ENCODE measurements at places on chromosomes 13 and 19.

- ATAC-seq: no peak
These were observed 77.8 kb downstream of the TSHZ3 start for GRCh38 chr19:31271306-31271911.

GRCh38 chr13:101654883-101655282 lies 202.4 kb downstream of the ITGBL1 start:
- no peak for ATAC-seq

- ATAC-seq: peak; percentile 9
These were observed 1.2 kb downstream of the EPS15L1 start for GRCh38 chr19:16470541-16470910.

GRCh38 chr13:48192411-48192935 lies 40.5 kb upstream of the ITM2B start:
- ATAC-seq: no peak

GRCh38 chr19:17394891-17395415 lies 957 bp upstream of the CCDC194 start:
- peak; percentile 25 for ATAC-seq

GRCh38 chr13:49494645-49495044 lies 1.1 kb upstream of the PHF11 start:
- ATAC-seq: no peak

DNA sequence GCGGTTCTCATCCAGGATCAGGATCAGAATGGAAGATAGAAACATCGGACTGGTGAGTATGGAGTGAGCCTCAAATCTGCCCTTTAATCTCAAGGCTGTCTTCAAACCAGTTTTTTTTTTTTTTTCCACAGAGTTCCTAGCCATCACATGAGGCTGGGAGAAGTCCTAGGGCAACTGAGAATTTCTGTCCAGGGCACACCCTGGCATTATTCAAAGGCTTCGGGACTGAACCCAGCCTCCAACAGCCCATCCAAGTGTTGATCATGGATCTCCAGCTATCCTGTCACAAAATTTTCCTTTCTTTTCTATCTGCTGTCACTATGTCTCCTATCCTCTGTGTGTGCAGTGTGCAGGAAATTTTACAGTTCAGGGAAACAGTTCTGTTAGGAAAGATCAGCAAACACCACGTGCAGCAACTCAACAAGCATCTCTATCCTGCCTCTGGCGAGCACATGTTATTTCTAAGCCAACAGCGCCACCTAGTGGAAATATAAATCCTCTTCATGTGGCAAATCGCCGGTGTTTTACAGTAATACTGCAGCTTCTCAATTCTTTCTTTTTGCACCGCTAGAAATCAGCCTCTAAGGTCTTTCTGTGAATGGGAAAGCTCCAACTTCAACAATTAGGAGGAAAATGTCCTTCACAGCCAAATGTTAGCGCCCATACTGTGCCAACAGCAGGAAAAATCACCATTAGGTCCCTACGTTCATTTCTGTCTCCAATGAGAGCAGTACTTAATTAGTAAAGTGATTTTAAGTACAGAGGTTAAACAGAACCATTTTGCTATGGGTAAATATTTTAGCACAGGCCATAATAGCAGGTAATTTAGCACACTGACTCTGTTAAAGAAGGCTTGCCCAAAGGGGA lies 21.4 kb upstream of the ZNF181 start:
- peak; percentile 67 for ATAC-seq

DNA sequence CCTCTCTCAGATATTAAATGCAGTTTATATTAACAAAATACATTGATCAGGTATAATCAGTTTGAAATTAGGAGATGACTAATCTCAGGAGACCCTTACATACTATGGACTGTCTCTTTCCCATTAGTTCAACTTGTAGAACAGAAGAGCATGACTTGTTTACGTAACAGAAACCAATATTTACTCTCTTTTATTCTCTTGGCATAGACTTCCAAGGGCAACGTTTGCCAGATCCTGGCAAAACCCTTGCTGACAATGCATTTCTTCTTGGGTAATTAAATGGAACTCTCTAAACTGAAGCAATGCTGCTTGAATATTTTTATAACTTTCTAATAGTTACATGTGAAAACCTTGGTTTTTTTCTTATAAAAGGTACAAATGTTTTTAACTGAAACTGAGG lies 68.3 kb upstream of the MYO16 start:
- ATAC-seq: no peak

DNA sequence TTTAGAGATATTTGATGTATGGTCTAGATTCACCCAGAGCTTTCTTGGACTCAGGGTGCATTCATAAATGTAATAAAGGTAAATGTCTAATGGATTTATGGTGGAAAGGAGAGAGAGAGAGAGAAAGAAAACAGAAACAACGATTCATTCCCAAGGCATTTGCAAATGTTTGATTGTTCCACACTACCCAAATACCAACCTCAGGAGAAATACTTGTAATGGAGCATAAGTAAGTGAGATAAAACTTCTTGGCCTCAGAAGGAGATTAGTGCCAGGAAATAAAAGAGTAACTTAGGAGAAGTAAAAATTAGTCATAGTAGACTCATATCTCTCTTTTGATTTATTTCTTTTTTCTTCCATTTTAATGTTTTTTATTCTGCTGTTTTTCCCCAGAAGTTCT lies 40.6 kb upstream of the DGKH start:
- no peak for ATAC-seq

DNA sequence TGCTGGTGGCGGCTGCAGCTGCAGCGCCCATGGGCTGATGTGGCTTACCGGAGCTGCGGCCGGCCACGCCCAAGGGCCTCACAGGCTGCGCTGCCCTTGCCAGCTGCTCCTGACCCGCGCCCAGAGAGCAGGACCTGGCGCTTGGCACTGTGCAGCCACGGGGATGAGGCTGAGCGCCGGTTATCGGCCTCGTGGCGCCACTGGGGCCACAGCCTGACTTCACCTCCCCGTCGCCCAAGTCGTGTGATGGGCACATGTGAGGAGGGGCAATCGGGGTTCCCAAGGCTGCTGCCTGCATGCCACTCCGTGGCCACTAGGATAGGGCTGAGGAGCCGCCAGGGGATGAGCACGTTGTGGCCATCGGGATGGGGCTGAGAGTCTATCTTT lies 77.2 kb upstream of the PABPC3 start:
- ATAC-seq: no peak

- no peak for ATAC-seq
These were observed 30.2 kb downstream of the GJA3 start for GRCh38 chr13:20130652-20131051.

GRCh38 chr13:52003541-52003940 lies 7.7 kb downstream of the ATP7B start:
- ATAC-seq: no peak

- ATAC-seq: peak; percentile 6
These were observed 5.0 kb downstream of the SYCE2 start for GRCh38 chr19:12913851-12914690.

DNA sequence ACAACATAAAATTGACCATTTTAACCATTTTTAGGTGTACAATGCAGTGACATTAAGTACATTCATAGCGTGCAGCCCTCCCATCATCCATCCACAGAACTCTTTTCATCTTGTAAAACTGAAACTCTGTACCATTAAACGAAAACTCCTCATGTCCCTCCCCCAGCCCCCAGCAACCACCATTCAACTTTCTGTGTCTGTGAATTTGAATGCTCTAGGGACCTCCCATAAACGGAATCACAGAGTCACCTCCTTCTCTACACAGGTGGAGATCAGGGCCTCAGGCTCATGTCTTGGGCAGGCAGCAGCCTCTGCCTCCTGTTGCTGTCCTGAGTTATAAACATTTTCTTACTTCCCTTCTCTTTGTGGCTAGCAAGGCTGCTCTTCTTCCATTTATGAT lies 7.3 kb upstream of the CCNE1 start:
- no peak for ATAC-seq

DNA sequence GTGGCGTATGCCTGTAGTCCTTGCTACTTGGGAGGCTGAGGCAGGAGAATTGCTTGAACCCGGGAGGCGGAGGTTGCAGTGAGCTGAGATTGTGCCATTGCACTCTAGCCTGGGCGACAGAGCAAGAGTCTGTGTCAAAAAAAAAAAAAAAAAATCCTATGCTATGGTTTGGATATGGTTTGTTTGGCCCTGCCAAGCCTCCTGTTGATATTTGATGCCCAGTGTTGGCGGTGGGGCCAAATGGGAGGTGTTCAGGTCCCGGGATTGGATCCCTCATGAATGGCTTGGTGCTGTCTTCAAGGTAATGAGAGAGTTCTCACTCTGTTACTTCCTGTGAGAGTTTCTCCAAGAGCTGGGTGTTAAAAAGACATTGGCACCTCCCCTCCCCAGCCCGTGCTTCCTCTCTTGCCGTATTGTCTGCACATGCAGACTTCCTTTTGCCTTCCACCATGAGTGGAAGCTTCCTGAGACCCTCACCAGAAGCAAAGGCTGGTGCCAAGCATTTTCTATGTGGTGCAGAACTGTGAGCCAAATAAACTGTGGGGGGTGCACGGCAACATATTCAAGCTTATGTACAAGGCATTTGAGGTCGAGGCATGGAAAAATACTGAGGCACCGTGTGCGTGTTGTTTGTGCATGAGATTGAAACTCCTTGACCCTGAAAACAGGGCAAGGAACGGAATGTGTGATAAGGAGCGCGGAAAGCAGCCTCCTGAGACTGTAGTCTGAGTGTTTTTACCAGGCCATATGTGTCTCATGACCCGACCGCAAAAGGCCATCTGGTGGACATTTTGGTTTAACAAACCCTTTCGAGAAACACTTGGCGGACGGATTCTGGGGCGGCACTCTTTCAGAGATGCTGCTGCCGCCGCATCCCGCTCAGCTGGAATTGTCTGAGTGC lies 7.3 kb downstream of the SIGLEC9 start:
- ATAC-seq: peak; percentile 28

DNA sequence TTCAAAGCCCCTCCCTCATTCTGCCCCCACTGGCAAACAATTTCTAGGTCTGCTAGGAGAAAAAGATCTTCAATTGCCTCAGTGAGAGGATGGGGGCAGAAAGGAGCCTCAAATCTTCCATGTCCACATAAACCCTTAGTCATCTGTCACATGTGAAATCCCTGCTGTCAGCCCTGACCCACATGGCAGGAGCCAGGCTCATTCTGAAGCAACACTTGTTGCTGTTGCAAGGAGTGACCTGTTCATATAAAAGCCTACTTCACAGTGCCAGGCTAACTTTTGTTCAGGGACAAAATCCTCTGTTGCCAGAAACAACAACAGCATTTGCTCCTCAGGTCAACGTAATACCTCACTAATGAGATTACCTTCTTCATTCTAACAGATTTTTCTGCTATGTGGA lies 70.5 kb downstream of the IRS2 start:
- peak; percentile 49 for ATAC-seq

DNA sequence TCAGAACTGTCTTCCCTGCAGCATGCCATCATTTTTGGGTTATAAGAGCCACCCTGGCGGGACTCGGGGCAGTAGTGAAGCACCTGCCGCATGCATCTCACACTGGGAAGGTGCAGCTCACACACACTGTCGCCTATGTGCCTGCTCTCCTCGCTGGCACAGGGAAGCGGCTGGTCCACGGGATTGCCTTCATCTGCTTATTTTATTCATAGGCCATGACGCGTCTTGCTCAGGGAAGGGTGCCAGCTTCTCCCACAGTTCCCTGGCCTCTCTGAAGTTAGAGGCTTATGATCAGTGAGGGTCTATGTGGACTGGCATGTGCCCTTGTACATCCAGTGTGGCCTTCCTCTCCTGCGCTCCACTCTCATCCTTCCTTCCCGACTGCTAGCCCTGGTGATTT lies 150.0 kb downstream of the KLF12 start:
- no peak for ATAC-seq

DNA sequence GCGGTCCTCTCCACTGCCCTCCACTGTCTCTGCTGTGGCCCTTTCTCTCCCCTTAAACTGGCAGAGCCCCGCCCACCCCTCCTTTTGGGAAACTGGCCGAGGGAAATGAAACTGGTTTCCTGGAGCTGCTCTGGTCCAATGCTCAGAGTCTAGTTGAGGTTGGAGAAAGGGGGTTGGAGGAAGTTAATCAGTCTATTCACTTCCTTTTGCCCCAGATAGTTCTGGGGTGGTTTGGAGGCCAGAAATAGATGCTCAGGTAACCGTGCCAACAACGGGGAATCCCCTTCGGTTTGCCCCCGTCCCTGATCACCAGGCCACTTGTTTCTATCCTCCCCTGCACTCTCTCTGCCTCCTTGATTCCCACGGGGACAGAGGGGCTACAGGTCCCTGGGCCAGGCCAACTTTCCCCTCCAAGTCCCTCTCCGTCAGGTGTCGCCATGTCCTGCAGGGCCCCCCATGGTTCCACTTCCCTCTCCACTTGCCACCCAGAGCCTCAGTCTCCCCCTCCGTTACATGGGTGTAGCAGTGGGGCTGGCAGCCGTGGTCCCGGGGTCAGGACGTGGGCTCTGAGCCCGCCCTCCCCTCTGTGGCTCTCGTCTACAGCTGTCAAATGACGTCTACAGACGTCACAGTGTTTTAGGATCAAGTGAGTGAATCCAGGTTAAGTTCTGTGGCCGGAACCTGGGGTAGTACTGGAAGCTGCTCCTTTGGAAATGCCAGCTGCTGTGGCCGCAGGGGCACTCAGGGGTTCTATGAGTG lies at the start of gene IL4I1:
IL4I1 (minus strand) TSS at position 25 of the 759 bp plus-strand sequence. CDS start 727 bp downstream, outside the sequence.
- peak; percentile 35 for ATAC-seq

DNA sequence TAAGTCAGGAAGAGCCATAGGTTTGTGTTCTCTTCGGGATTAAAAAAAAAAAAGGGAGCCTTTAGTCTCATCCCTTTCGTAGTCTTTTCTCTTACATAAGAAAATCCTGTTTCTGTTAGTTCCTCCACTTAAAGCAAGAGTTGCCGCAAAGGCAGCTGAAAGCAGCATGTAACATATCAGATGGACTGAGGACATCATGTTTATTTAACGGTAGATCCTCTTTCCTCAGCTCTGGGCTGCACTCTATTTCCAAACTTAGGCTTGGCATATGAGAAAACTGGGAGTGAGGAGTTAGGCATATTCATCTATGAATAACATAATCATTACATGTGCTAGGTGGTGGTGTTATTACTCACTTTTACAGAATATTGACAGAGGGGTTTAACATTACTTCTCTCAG lies 391.2 kb downstream of the KLF12 start:
- no peak for ATAC-seq

- no peak for ATAC-seq
These were observed 257.0 kb downstream of the TSHZ3 start for GRCh38 chr19:31092274-31092673.

- ATAC-seq: no peak
These were observed 2.2 kb downstream of the ZSCAN22 start for GRCh38 chr19:58328999-58329398.

DNA sequence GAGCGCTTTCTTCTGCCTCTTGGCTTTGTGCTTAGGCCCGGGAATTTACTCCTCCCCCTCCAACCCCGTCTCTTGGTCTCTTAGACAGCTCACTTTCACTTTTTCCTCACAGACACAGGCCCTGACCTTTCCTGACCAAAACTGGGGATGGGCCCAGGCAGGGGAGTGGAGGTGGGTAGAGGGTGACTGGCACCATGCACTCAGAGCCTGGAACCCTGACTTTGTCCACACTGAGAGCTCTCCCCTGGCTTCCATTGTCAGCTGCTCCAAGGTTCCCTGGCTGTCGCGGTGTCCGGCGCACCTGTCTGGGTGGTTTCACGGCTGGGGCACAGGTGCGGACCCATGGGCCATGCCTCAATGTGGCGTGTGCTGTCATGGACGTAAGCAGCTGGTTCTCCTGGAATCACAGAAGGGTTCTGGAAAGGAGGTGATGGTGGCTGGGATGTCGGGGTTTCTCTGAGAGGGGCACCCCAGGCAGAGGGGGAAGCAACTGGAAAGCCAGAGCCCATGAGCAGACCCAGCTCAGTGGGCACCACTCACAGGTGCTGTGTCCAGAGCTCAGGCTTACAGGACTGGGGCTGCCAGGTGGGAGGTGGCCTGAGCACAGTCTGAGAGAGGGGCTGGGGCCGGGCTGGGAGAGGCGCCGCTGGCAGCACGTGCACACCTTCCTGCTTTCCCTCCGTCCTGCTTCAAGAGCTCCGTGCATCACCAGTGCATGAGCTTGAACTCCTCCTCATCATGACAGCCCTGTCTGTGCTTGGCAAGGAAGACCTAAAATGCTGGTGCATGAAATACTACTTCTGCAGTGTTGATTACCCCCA lies 28.0 kb upstream of the C1QTNF9 start:
- no peak for ATAC-seq

All from esophagus mucosa (tissue), 1 donor.